ENCODE measurements at places on chromosomes 6 and 20.

- no peak for DNase-seq
These were observed 138.8 kb downstream of the HFE start for GRCh38 chr6:26225848-26226578.

DNA sequence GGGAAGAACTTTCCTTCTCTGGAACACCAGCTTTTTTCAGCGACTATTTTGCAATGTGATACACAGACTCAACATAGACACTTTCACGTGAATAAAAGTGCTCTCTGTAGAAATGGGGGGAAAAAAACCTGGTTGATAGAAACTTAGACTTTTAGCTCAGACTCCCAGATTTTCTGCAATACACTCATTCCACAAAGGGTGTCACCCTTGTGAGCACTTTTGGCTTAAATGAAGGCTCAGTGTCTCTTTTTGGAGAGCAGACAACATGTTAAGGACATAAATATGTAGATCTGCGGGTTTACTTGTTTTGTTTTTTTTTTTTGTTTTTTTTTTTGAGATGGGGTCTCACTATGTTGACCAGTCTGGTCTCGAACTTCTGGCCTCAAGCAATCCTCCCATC lies 579.6 kb downstream of the PTPRT start:
- no peak for DNase-seq

DNA sequence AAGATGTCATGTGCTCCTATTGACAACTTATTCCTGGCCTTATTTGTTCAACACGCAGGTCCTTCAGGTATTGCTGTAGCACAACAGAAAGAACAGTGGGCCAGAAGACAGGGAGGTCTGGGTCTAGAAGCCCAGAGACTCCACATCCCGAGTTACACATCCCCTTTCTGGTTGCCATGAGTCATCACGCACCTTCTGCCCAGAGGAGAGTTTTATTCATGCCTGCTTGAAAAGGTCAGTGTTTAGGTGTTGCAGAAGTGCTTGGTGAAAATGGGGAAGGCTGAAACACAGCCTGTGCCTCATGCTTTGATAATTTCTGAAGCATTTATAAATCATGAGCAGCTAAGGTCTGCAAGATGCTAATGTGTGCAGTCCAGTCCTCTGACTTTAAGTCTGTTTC lies 256.4 kb downstream of the GMPR start:
- peak; percentile 67 for DNase-seq

GRCh38 chr20:43440531-43440930 lies 17.2 kb upstream of the SRSF6 start:
- DNase-seq, result no peak

All from M059J (cell line).